ENCODE measurements at places on chromosomes 2 and 18.

DNA sequence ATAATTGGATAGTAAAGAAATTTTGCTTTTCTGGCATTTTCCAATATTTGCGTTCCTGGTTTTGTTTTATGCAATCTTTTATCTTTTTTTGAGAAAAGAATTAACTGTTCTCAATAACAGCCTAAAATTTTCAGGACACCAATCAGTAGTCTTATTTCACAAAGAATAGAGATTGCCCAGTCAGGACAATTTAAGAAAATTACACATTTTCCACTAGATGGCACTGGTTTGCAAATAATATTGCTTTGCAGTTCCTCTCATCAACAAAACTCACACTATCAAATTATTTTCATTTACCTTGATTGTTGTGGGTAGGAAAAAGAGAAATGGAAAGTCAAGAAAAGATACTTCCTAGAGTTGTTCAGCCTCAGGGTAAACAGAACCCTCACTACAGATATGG, 2.4 kb upstream of the RBM45 start:
- DNase-seq = no peak

- DNase-seq = no peak
Observed at GRCh38 chr2:27155069-27155520, 6.3 kb downstream of the TCF23 start.

GRCh38 chr2:46448641-46449040, 30.7 kb upstream of the TMEM247 start:
- DNase-seq = no peak

GRCh38 chr2:185291035-185291647, 447.5 kb upstream of the FSIP2 start:
- DNase-seq = no peak

Data from stimulated activated CD8-positive, alpha-beta memory T cell treated with anti-CD3 and anti-CD28 coated beads, Interleukin-15, amount 100 ng/mL, for 24 hours (primary cell).